Muscle of leg (tissue), 16 donors: ENCODE measurements at places on chromosomes 5 and 9. TPM values are rescaled to one million over a fixed set of nuclear protein-coding genes. Genes with fewer than 3 reads are reported as not detected.

Gene PPP2CA
- 55.3 TPM for total RNA-seq

Gene LHX3
- total RNA-seq: not detected

Gene BARHL1
- total RNA-seq: not detected

Gene FOXI1
- not detected for total RNA-seq

Gene PCDHA12
- 0.09 TPM for total RNA-seq

Gene ARHGAP26
- total RNA-seq: 15.6 TPM

Gene SLC36A2
- 0.04 TPM for total RNA-seq

Gene DRD1
- under 0.01 TPM for total RNA-seq
